ENCODE measurements at places on chromosomes 12 and 14.

- DNase-seq = no peak
Measured at GRCh38 chr12:90940872-90941499, 14.0 kb downstream of the CCER1 start.

GRCh38 chr14:75427482-75428229, at the start of gene JDP2:
TSS of gene JDP2 (plus strand) at chr14:75428022. CDS start at chr14:75437921, 9,899 bp downstream.
- DNase-seq = peak; percentile 30

GRCh38 chr12:118436002-118436730, 59.8 kb downstream of the SUDS3 start:
- no peak for DNase-seq

- peak; percentile 43 for DNase-seq
Measured at GRCh38 chr14:94132285-94132887, 3.0 kb upstream of the IFI27L2 start.

- DNase-seq = no peak
Measured at GRCh38 chr12:54162741-54163140, 26.0 kb downstream of the SMUG1 start.

- no peak for DNase-seq
Measured at GRCh38 chr12:113097716-113098440, 37.7 kb downstream of the RASAL1 start.

DNA sequence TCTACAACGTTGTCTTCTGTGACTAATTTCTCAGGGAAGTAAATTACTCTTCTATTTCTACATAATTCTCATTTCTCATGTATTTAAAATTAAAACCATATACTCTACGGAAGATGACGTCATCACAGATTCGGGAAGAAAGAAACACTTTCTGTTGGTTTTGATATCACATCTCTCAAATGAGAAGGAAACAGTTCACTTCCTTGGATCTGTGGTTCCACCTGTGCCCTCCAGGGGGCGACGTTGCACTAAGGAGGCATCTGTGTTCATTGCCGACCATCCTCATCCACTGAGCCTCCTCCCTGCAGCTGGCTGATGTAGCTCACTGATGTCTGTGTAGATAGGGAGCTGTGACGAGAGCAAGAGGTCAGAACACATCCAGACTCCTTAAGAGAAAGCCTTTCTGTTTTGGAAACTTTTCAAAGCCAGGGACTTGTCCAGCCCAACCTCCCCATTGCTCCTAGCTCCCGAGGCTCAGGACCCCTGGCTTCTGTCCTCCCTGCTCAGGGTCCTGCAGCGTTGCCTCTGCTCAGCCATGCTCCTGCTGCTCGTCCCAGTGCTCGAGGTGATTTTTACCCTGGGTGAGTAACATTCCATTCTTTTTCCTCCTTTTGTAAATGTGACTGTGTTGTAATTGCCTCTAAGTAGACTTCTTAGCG, 172.7 kb upstream of the OR4E1 start:
- peak; percentile 65 for DNase-seq

DNA sequence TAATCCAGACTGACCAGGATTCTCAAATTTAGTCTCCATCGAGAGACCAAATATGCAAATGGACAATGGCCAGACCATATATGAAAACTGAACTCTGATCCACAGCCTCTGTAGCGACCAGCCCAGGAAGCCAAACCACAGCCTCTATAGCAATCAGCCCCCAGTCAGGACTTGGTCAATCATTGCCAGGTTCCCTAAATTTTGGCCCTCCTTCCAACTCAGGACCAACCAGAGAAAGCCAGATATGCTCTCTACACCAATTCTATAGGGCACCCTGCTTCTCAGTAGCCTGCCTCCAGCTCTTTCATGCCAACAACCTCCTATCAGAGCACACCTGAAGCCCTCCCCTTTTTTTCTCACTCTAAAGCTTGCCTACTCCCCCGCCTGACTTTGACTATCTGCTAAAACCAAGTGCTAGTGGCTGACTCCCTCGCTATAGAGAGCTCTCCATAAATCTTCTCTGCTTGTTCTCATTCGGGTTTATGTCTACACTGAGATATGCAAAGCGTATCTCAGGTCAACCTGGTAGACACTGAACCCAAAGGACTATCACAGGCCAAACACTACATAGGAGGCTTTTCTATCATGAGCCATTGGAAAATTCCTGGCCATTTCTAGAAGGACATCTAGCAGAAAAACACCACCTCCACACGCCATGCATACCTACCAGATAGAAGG, 110.5 kb upstream of the FUT8 start:
- DNase-seq = no peak

Data from stimulated activated CD4-positive, alpha-beta T cell treated with anti-CD3 and anti-CD28 coated beads, Interleukin-4, amount 100 ng/mL, for 48 hours (primary cell).